ENCODE measurements at places on chromosomes 12 and 14.

GRCh38 chr14:88831284-88831683, 6.8 kb downstream of the TTC8 start:
- no peak for DNase-seq

- DNase-seq, result no peak
These were observed 94.7 kb upstream of the TSPAN8 start for GRCh38 chr12:71252473-71252872.

DNA sequence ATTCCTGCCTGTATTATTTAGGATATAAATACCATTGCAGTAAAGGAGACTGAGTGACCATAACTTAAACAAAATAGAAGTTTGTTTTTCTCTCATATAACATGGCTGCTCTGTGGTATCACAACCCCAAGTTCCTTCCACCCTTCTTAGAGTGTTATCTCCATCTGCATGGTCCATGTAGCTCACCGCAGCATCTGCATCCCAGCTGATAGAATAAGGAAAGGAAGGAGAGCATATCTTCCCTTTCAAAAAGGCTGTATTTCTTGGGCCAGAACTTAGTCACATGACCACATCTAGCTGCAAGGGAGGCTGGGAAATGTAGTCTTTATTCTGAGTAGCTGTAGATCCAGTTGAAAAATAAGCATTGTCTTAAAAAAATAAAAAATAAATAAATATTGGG, 184.8 kb upstream of the NUDT4 start:
- DNase-seq, result no peak

GRCh38 chr12:79597910-79598309, 92.9 kb downstream of the PAWR start:
- no peak for DNase-seq

DNA sequence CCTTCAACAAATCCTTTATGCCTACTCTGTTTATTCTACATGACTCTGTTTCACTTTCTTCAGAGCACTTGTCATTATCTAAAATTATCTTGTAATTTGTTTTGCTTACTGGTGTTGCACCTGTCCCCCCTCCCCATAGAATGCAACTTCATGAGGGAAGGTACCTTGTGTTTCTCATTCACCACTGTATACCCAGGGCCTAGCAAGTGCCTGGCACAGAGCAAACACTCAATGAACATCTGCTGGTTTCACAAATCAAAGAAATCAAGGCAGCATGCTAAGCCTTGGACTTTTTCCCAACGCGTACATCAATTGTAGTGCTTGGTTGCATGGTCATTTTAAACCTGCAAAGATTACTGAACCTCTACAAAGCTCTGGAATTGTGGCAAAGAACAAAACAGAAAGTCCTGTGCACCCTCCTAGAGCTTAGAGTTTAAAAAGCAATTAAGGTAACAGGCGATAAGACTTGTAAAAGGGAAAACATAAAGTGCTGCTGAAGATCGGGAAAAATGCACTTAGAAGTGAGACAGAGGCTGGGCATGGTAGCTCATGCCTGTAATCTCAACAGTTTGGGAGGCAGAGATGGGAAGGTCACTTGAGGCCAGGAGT, 479.1 kb downstream of the MED13L start:
- DNase-seq, result no peak

DNA sequence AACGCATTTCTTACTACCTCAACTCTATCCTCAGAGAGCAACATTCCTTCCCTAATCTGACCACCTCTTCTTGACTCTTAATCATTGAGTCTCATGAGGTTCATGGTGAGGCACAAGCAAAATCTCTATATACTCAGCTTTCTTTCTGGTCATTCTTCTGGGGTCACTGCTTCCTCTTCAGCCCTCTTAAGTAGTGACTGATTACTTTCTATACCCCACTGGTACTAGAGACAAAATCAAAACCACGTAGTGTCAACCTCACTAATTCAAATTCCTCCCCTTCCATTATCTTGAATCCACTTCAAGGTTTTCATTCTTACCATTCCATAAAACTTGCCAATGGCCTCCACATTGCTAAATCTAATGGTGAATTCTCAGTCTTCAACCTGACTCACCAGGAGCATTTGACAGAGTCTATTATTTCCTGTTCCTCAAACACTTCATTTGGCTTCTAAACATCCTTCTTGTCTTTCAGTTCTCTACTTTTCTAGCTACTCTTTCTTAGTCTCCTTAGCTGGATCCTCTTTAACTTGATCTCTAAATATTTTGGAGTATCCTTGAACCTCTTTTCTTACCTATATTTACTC, 6.8 kb downstream of the WDHD1 start:
- DNase-seq, result no peak

GRCh38 chr12:105930557-105931503, 207.9 kb downstream of the NUAK1 start:
- DNase-seq, result no peak

Data from activated CD8-positive, alpha-beta memory T cell treated with anti-CD3 and anti-CD28 coated beads for 1 hour (primary cell).